Activated CD4-positive, alpha-beta T cell treated with anti-CD3 and anti-CD28 coated beads for 36 hours (primary cell): ENCODE measurements at places on chromosomes 2 and 18. TPM values are rescaled to one million over a fixed set of nuclear protein-coding genes. Genes with fewer than 3 reads are reported as not detected.
A peak's percentile ranks its signal among the peaks of the same experiment; 100 is the strongest.

Gene ITGB1BP1
- 89.7 TPM for total RNA-seq

Gene EML6
- total RNA-seq = 0.30 TPM

Gene MDH1B
- 0.83 TPM for total RNA-seq

- H3K27ac ChIP-seq = no peak within 1 kb of the TSS
- no peak within 1 kb of the TSS for H3K4me3 ChIP-seq
- peaks cover 5% of the 10 kb centered on the region for H3K27me3 ChIP-seq
- no peaks in the 10 kb centered on the region for H3K4me1 ChIP-seq
Observed at GRCh38 chr2:114442510-114442909, at the start of gene DPP10. Gene DPP10 (plus strand): TSS chr2:114442641.

GRCh38 chr18:44098551-44099098, 582.1 kb upstream of the SETBP1 start:
- no peak for DNase-seq
- no peak overlapping the region for H3K27ac ChIP-seq
- H3K4me3 ChIP-seq = no peak overlapping the region
- H3K27me3 ChIP-seq = no peaks in the 10 kb centered on the region

- H3K4me1 ChIP-seq = peaks cover 6% of the 10 kb centered on the region
- H3K36me3 ChIP-seq = peaks cover 5% of the 10 kb centered on the region
- H3K27me3 ChIP-seq = peaks cover 30% of the 10 kb centered on the region
- peak; percentile 86 for DNase-seq
- no peak overlapping the region for H3K27ac ChIP-seq
- peak overlapping the region; percentile 25 for H3K4me3 ChIP-seq
Observed at GRCh38 chr2:231411831-231412617, 16.5 kb downstream of the B3GNT7 start.
